ENCODE measurements at places on chromosomes 11 and 22.

DNA sequence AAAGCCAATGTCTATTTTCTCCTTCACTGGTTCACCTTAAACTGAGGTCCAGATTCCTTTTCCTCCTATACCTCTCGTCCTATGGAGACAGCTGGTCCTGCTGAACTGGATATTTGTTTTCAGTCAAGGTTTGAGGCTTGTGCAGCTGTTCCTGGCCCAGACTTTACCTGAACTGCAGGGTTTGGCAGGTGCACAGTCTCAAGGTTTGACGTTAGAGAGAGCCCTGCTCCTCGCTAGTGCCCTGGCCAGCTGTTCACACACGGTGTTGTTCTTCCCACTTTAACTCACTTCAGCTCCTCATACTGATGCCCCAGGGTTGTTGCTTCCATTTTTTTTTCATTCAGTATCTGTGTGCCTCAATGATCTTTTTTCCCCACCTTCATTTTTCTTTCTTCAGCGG is 74.0 kb upstream of the TTC12 start:
- DNase-seq = no peak

DNA sequence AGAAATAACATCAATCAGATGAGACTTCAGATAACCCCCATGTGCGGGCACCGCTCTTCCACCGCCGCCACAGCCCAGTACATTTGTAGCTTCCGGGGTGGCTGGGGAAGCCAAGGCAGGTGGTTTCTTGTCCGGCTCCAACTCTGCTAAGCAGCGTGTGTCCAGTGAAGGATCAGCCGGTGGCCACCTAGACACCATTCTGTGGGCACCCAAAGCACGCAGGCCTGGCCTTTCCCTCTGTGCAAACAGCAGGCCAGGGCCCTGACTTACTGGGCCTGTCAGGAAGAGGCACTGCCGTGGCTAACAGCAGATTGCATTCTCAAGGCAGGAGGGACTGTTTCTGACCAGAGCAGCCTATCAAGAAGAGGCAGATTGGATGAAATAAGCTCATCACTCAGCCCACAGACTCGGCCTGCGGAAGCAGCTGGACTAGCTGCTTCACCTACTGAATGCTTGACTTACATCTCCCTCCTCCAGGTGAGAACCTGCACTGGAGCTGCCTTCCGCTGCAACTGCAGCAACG is 74.8 kb downstream of the ETS1 start:
- DNase-seq = no peak

GRCh38 chr11:98740321-98740720 is 280.4 kb upstream of the CNTN5 start:
- DNase-seq = no peak

DNA sequence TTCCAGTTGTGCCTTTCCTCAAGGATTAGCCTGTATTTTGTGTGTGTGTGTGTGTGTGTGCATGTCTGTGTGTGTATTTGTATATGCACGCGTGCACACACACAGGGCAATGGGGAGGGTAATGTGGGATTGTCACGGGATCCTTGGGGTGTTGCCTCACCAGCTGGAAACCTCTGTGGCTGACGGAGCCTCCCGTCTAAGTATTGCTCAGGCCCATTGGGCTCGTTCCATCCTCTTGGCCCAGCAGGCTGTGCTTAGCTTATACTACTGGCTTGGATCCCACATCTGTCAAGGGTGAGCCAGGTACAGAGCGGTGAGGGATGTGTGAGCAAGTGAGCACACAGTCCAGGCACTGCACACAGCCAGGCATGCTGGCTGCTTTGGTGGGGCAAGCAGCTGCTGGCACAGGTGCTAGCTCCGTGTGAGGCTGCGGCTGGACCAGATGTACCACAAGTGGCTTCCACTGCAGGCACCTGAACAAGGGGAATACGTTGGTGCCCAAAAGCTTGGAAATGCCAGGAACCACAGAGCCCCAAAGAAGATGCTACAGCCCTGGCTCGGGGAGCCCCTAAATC is 462.8 kb downstream of the NELL1 start:
- no peak for DNase-seq

DNA sequence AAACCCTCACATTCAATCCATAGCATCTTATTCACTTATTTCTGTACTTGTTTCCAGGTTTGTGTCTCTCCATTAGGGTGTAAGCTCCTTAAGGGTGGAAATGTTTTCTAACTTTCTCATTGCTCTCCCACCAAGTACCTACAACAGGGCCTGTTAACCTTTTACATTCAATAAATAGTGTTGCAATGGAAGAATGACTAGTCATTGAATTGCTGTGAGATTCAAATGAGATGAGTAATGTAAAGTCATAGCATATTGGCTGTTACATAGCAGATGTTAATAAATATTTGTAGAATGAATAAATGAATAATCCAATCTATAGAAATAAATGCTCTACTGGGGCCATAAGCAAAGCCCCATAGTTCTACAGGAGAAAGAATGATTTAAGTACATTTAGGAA is 75.4 kb upstream of the DDI1 start:
- DNase-seq = peak; percentile 89

DNA sequence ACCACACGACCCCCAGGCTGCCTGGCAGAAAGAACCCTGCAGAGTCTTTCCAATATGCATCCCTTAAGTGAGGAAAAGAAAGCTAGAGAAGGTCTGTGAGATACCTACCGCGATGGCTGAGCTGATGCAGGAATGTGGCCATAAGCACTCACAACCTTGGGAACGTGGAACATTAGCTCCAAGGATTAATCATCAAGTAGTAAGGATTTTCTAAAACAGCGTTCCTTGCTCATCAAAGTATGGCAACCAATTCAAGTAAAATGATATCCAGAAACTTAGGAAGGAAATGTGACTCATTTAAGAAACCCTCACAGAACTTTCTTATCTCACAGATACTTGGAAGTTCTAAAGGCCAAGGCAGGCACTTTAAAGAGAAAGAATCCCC is 12.8 kb downstream of the PACSIN2 start:
- peak; percentile 88 for DNase-seq

DNA sequence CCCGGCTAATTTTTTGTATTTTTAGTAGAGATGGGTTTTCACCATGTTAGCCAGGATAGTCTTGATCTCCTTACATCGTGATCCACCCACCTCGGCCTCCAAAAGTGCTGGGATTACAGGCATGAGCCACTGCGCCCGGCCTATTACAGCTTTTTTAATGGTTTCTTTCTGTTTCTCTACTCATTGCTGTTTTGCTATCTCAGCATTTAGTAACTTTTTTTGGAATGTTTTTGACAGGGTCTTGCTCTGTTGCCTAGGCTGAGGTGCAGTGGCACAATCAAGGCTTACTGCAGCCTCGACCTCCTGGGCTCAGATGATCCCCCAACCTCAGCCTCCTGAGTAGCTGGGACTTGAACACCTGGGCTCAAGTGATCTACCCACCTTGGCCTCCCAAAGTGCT is 4.7 kb upstream of the CRKL start:
- DNase-seq = no peak

GRCh38 chr11:102879801-102880200 is 5.0 kb upstream of the MMP12 start:
- no peak for DNase-seq

- peak; percentile 65 for DNase-seq
Observed at GRCh38 chr11:85685820-85686459, at the start of gene CCDC89. CCDC89 (minus strand) TSS chr11:85686195; CDS start chr11:85686130, 65 bp downstream.

- no peak for DNase-seq
Observed at GRCh38 chr11:68064926-68065325, 26.1 kb downstream of the TCIRG1 start.

GRCh38 chr11:67613313-67613959 is 6.7 kb downstream of the NDUFV1 start:
- no peak for DNase-seq

- DNase-seq = no peak
Observed at GRCh38 chr11:34245041-34245440, 112.8 kb downstream of the ABTB2 start.

- DNase-seq = no peak
Observed at GRCh38 chr22:40602231-40602630, 34.3 kb downstream of the MRTFA start.

GRCh38 chr11:72512956-72513355 is 78.6 kb upstream of the CLPB start:
- no peak for DNase-seq

DNA sequence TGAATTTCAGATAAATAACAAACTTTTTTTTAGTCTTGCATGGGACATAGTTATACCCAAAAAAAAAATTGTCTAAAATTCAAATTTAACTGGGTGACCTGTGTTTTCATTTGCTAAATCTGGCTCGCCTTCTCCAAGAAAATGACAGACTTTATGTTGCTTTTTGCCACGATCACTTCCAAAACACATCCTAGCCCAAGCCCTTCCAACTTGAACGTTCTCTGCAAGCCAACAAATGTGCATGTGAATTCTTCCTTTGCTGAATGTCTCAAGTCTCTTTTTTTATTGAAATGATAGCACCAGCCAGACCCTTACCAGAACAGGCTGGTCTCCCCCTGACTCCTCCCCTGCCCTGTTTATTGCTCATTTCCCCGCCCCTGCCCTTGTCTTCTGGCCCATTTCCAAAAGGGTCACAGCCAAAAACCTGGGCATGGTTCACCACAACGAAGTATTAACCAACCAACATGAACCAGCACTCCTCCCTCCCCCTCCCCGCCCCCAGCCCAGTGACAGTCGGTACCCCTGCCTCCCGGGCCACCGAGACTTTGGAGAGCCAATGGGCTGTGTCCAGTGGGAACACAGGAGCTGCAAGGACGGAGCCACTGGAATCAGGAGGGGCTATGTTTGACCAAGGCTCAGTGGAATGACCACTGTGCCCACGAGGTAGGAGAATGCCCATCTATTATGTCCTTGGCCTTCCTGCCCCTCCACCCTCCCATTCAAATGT is 63.2 kb downstream of the BTG4 start:
- no peak for DNase-seq

DNA sequence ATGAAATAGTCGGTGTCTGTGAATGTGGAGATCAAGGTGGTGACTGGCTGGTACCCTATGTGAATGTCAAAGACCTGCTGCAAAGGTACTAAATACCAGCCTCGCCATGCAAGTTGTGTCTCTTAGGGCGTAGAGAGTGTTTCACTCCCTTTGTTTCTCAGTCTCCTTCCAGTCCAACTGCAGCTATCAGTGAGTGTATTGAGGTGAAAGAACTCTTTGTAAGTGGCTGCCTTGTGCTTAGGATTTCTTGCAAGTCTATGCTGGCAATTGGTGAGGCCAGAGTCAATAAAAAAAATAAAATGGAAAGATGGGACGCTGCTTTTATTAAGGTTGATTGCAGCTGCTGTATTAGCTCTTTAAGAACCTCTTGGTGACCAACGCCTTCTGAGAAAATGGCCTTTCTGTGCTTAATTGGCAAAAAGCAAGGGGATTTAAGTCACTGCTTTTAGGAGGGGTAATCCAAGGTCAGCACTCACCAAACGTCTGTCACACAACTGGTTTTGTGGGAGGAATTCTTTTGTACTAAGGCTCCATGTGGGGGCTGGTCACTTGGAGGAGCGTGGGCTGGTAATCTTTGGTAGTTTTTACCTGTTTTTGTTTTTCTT is 95.1 kb downstream of the PARVA start:
- no peak for DNase-seq

DNA sequence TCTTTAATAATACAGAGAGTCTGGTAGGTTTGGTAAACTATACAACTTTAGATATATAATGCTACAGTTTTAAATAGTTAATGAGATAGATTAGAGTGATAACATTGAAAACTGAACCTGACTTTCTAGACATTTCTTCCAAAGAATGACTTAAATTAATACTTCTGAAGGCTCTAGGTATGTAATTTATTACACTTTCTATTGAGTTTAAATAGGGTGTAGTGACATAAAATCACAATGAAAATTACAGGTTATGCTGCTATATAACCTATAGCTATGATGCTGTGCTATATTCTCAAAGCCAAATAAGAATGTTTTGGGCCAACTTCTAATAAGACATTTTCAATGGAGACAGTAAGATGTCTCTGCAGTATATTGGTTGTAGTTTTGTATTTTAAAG is 7.7 kb downstream of the HIPK3 start:
- DNase-seq = no peak

- DNase-seq = peak; percentile 29
Observed at GRCh38 chr22:22787786-22788459, 99.7 kb upstream of the IGLL5 start.

DNA sequence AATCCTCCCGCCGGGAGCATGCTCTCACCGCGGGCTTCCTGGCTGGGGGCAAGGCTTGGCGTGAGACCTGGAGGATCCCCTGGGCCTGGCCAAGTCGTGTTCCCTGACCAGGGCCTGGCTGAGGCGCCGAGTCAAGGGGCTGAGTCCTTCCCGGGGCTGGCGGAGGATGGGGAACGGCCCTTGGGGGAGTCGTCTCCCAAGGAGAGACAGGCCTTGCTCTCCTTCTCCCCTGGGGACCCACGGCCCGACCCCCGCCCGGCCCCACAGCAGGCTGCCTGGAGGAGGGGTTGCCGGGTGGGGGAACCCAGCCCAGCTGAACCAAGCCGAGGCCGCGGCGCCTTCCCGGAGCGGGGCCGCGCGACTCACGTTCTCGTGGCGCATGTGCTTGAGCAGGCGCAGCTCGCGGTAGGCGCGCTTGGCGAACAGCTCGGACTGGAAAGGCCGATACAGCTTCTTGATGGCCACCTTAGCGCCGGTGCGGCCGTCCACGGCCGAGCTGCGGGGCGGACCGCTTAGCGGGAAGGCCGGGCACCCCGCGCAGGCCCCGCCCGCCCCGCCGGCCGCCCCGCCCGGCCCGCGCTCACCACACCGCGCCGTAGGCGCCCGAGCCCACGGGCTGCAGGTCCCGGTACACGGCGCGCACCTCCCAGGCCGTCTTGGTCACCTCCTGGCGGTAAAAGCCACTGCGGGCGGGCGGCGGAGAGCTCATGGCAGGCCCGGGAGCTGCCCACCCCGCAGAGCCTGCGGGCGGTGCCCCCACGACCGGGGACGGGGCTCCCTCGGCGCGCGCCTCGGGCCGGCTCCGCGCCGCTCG is 475 bp downstream of the MAPK12 start:
- DNase-seq = peak; percentile 47

DNA sequence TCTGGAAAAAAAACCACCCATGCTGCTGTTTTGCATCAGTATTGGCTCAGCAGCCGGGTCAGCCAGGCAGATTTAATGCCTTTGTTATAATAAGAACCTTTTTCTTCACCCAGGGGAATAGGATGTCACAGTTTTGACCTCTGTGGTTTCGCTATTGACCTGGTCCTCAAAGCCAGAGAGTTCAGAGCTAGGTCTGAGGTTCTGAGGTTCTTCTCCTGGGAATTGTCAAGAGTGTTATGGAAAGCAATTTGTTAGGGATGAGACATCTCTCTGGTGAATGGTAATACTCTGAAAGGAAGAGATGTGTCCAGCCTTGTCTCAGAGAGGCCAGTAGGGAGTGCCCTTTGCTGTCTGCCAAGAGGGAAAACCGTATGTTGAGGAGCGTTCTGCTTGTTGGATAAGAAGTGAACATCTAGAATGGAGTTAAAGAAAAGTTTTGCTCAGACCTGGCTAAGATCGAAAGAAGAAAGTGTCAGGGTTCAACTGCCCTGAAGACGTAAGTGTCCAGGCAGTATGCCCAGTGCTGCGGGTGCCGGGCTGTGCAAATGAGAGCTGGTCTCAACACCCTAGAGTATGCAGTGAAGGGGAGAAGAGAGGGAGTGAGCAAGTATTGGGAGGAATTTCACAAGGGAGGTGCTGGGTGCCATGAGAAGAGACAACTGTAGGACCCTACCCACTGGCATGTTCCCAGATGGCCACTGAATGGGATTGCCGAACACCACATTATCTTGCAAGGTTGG is 150.9 kb upstream of the TTC12 start:
- DNase-seq = peak; percentile 38

Measured in fibroblast of skin of right quadriceps (primary cell).